AG08396 (cell line): ENCODE measurements at places on chromosomes 4 and X.

DNA sequence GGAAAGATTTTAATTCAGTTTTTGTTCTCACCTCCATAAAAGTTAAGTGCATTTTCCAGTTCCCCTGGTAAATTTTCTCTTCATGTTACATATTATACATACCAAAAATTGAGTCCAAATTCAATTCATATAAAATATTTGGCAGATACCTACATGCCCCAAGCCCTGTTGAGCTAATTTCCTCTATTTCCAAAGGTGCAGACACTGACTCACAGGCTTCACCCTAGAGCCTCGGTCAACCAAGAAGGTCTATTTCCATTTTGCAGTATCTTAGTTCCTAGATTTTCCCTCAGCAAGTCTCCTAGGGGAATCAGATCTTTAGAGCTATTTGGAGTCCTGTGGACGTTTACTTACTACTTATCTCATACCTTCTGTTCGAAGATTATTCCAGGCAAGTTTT is 174.4 kb downstream of the TSPAN5 start:
- DNase-seq: no peak

- DNase-seq: no peak
Measured at GRCh38 chrX:107675823-107676555, 47.7 kb downstream of the PRPS1 start.

- no peak for DNase-seq
Measured at GRCh38 chr4:95167805-95168204, 381.0 kb downstream of the UNC5C start.

DNA sequence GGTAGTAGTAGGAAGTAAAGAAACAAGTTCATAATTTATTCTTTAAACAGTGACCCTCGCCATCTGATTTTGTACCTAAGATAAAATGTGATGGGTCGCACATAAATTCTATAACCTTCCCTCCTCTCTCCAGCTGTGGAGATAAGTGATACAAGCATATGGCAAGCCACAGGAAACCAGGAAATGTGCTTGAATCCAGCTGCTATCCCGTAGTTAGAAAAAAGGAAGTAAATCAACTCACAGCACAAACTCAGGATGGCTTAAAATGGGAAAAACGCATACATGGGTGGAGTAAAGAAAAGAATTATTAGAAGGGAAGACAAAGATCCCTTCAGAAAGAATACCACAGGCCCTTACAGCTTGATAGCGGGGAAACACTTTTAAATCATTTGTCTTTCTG is 78.2 kb downstream of the ZNF827 start:
- no peak for DNase-seq

GRCh38 chrX:72207366-72207765 is 25.8 kb downstream of the PIN4 start:
- DNase-seq: no peak

DNA sequence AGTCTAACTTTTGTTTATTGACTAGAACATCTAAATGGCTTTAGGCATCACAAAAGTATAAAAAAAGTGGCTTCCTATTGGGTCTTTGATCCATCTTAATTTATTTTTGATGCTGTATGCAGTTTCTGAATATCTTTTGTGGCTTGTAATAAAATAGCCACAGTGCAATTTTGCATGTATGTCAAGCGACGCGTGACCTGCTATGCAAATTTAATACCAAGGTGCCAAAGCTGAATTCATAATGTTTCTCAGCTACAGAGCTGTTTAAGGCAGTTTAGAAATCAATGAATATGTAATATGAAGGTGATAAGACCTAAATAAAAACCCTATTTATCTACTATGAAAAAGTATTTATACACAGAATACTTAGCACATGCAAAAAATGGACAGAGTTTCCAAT is 197.8 kb downstream of the AFF2 start:
- no peak for DNase-seq

DNA sequence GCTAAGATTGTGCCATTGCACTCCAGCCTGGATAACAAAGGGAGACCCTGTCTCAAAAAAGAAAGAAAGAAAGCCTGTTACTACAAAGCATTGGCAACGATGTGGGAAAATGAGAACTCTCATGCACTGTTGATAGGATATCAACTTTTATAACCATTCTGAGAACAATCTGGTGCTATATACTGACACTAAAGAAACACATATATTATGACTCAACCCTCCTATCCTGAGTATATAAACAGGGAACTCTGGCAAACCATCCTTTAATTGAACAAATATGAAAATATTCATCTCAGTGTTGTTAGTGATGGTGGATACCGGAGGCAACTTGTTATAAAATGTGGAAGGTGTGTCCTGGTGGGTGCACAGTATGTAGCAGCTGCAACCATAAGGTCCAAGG is 53.0 kb upstream of the SOD3 start:
- DNase-seq: no peak

GRCh38 chr4:21879187-21879586 is 69.4 kb downstream of the KCNIP4 start:
- peak; percentile 29 for DNase-seq
